ENCODE measurements at places on chromosomes 4 and X.

- DNase-seq, result no peak
These were observed 905 bp downstream of the NSUN7 start for GRCh38 chr4:40750461-40751258.

- no peak for DNase-seq
These were observed 211.9 kb upstream of the HS3ST1 start for GRCh38 chr4:11640584-11640983.

DNA sequence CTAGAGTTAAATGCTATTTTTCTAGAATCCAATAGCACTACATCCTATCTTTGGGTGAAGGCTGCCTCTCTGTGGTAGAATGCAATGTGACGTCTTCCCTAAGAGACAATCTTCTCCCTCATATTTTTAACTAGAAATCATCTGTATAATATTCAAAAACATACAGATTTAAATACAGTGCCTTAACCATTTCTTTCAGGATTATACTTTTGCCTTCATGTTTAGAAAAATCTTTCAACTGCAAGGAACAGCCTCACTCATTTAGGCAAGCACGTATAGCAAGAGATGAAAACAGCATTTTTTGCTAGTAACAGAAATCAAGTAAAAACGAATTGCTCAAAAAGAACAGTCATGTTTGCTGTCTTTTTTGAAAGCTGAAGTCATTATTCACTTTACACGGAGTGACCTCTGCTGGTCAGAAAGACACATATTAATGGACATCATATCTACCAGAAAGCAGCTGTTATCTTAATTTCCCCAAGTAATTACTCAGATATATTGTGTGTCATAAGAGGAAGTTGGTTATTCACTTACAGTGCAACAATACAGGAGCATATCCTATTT is 422.3 kb downstream of the STPG2 start:
- DNase-seq, result peak; percentile 7

DNA sequence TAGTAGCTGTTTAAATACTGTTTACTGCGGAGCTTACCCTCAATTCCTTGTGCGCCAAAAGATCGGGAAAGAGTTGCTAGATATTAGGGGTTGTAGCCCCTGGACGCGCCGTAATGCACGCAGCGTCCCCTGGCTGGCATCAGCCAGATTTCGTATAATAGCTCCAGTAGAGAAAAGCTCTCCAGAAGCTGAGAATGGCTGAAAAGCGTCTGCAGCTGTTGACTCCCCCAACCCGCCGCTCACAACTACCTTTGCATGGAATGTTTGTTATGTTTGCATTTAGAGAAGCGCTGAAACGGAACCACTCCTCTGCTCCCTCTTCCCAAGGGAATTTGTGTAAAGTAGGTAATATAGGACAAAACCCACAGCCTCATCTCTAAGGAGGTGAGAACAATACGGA is 3.7 kb downstream of the DOCK11 start:
- DNase-seq, result no peak

- no peak for DNase-seq
These were observed 12.3 kb downstream of the AASDH start for GRCh38 chr4:56374956-56375355.

GRCh38 chr4:167359711-167360110 is 125.4 kb upstream of the SPOCK3 start:
- DNase-seq, result no peak

DNA sequence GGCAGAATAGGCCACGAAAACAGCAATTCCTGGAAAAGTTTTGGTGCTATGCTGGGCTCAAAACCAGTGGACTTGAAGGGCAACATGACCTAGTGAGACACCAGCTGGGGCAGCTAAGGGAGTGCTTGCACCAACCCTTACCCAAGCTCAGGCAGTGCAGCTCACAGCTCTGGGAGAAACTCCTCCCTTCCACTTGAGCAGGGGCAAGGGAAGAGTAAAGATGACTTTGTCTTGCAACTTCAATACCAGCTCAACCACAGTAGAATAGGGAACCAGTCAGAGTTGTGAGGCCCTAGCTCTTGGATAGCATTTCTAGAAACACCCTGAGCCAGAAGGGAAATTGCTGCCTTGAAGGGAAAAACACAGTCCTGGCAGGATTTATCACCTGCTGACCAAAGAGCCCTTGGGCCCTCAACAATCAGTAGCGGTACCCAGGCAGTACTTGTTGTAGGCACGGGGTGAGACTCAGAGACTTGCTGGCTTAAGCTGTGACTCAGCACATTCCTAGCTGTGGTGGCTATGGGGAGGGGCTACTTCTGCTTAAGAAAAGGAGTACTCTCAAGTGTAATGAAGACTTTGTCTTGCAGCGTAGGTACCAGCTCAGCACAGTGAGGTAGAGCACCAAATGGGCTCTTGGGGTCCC is 19.7 kb upstream of the ABCG2 start:
- DNase-seq, result peak; percentile 91

GRCh38 chrX:39226251-39226650 is 425.0 kb downstream of the MID1IP1 start:
- no peak for DNase-seq

- DNase-seq, result no peak
These were observed 403.7 kb downstream of the MID1IP1 start for GRCh38 chrX:39204945-39205344.

DNA sequence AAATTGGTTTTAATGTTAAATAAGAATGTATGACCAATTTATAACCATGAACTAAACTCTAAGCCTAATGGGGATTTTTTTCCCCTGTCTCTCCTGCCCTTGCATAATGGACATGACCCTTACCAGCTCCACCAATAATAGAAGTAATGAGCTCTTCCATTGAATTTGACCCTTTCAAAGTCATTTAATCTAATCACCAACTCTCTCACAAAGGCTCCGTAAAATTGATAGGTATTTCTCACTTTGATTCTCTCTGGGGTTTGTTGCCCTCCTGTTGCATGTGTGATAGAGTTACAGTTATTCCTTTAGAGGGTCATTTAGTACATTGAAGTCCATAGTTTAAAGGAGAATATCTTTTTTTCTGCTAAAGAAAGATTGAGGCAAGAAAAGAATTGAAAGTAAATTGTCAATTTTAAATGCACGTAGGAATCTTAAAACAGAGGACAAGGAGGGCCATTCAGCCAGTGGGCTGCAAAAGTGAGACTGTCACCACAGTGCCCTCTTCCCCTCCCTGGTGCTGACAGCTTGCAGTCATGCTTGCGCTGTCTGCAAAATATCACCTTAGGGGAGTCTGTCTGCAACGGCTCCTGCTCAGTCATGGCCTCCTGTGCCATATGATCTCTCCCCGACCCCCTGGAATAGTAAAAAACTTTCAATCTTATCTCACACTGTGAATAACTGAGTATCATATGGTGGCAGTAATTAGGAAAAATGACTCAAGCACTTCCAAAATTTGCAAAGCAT is 307.5 kb upstream of the GNPDA2 start:
- no peak for DNase-seq

DNA sequence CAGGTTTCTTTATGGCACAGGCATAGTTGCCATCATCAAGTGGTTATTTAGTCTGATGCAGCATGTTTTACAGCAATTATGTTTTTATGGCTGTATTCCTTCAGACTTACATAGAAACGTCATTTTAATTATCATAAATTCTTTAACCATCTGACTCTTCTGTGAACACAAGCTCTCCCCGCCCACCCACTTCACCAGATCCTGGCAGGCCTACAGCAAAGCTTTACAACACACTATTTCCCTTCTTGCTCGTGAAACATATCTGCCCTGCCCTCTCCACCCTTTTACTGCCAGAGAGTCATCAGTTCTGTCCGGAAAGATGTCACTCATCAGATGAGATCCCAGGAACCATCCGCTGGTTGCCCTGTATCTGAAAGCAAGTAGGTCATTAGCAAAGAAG is 120.5 kb downstream of the HS6ST2 start:
- DNase-seq, result no peak

DNA sequence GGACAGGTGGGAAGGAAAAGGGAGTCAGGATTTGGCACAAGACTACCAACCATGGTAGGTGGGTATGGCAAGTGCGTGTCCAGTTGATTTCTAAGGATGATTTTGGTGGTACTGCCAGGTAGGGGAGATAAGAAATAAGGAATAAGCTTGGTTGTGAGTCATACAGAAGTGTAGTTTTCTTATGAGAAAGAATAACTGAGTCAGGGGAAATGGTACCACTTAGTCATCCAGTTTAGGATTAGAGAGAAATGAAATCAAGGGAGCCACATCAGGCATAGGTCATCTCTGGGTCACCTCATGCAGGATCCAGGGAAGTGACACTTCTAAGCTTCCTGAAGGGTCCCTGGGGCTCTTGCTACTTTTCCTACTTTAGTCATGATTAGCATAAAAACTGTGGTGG is 107.1 kb upstream of the C1GALT1C1 start:
- DNase-seq, result peak; percentile 32

- DNase-seq, result peak; percentile 98
These were observed 9.4 kb downstream of the MGST2 start for GRCh38 chr4:139674875-139675550.

DNA sequence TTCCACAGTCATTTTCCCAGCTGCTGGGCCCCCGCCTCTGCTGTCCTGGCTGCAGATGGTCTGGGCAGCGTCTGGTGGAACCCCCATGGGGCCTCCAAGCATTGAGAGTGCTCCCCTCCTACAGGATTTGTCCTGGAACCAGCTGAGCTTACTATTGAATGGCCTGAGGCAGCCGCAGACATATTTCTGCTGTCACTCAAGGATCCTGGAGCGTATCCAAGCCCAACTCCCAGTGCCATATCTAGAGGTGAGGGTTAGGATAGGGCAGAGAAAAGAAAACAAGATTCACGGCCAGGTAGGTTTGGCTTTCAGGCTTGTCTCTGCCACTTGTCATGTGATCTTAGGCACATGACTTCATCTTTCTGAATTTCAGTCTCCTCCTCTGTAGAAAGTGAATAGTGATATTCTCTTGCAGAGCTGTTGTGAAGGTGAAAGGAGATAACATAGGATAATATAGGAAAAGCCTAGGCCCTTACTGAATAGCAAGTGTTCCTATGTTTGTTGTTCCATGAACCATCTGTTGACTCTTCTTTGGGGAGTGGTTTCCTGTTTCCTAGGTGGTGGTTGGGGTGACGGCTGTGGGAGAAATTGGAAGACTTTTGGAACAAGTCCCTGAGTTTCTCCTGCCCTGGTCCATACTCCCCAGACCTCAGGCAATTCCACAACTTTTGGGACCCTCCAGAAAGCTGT is 52.3 kb downstream of the SEPSECS start:
- no peak for DNase-seq

GRCh38 chr4:126268106-126268505 is 953.4 kb downstream of the FAT4 start:
- no peak for DNase-seq

DNA sequence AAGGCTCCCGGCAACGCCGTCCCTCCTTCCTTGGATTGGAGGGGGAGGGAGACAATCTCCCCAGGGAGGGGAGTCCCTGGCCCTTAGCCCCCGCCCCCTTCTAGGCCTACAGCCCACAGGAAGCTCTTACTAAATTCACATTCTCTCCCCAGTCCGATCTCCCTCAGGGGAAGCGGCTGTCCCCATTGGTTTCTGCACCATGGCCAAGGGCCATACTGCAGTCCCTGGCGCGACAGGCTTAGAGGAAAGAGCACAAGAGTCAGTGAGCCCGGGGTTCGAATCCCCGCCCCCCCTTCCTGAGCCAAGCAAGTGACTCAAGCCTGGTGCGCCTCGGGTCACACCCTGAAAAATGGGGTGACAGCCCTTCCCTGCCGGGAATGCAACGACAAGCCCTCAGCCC is 1.1 kb downstream of the ABLIM2 start:
- DNase-seq, result no peak

- peak; percentile 9 for DNase-seq
These were observed 763.8 kb upstream of the AADAT start for GRCh38 chr4:170853422-170854021.

DNA sequence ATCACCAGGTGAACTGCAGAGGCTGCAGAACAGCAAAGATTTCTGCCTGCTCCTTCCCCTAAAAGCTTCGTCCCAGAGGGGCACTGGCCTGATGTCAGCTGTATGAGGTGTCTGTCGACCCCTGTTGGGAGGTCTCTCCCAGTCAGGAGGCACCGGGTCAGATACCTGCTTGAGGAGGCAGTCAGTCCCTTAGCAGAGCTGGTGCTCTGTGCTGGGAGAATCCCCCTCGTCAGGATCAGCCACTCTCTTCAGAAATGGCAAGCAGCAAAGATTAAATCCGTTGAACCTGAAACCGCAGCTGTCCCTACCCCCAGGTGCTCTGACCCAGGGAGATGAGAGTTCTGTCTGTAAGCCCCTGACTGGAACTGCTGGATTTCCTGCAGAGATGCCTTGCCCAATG is 1166.3 kb upstream of the ADGRL3 start:
- DNase-seq, result no peak

- no peak for DNase-seq
These were observed 114.4 kb downstream of the UBE2NL start for GRCh38 chrX:143998261-143998660.

DNA sequence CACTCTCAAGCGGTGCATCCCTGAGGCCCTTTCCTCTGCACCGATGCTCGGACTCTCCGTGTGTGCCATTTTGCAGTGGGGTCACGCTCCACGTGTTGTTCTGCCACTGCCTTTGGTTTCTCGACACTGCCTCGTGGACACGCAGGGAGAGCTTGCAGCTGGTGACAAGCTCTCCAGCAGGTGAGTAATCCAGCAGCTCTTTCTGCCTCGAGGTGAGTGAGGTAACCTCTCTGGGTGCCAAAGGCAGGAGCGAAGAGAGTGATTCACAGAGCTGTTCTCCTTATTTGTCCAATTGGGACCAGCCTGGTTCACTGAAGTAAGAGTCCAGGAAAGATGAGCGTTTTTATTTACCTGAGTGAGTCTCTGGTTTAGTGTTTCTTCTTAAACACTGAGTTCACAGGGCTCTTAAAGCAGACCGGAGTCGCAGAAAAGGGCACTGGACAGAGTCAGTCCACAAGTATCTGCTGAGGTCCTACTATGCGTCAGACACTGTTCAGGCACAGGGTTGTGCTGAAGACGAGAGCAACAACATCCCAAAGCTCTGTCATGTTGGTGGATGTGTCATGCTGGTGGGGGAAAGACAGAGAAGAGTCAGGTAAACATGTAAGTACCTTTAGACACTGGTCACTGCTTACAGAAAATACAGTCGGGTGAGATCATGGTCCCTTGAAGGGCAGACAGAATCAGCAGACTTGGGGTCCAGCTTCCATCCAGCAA is 61.8 kb downstream of the FHDC1 start:
- no peak for DNase-seq

- peak; percentile 89 for DNase-seq
These were observed 291.7 kb downstream of the PACRGL start for GRCh38 chr4:20992002-20992401.

- no peak for DNase-seq
These were observed 37.1 kb upstream of the SPARCL1 start for GRCh38 chr4:87566276-87566675.

DNA sequence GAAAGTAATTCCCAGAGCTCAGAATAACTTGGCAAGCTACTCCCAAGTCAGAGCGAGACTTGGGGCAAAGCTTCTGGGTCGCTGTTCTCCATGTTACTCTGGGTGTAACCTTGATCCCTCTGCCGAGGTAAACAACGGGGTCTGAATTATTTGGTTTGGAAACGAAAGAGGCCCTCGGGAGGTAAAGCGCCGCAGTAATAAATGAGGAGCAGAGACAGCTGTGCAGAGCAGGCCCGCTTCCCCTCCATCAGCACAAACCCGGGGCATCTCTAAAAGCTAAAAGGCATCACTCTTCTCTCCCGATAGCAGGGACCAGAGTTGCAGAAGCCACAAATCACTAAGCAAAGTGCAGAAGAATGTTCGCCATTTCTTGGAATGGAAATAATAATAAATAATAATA is 561.5 kb downstream of the BCOR start:
- DNase-seq, result no peak

GRCh38 chrX:130246084-130246483 is 22.6 kb downstream of the ZNF280C start:
- no peak for DNase-seq

- DNase-seq, result no peak
These were observed 261.7 kb upstream of the GATB start for GRCh38 chr4:152022543-152022942.

- no peak for DNase-seq
These were observed 597.2 kb upstream of the GRIA3 start for GRCh38 chrX:122586831-122587230.
